ENCODE measurements at places on chromosomes 5 and 9.

GRCh38 chr5:139651043-139651834, 3.1 kb downstream of the CXXC5 start:
- H3K4me1 ChIP-seq, result peaks cover 100% of the 10 kb centered on the region
- H3K27me3 ChIP-seq, result peaks cover 6% of the 10 kb centered on the region
- DNase-seq, result peak; percentile 81

DNA sequence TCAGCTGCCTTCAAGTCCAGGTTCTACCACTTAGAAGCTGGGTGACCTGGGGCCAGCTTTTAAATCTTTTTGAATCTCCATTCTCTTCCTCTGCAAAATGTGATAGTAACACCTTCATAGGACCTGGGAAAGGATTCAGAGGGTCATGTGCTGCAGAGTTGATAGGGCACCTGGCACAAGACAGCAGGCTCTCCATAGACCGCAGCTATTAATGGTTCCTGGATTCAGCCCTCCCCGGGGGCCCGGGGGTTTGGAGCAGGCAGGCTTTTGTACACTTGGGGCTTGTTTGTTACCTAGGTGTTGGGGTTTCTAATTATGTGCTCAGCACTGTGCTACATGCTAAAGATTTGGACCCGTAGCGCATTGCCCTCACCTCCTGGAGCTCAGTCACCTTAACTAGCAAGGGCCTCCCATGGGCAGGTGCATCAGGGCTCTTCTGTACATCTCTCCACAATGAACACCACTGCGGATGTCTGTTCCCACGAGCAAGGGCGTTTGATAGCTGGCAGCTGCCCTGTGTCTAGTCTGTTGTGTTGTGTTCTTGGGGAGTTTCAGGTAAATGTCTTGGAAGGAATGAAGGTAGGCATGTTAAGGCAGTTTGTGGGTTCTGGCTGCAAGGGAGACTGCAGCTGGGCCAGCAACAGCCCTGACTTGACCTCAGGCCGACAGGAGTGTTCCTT, 12.1 kb downstream of the PRRC2B start:
- no peaks in the 10 kb centered on the region for H3K27me3 ChIP-seq
- H3K36me3 ChIP-seq, result no peaks in the 10 kb centered on the region
- peaks cover 100% of the 10 kb centered on the region for H3K4me1 ChIP-seq
- H3K27ac ChIP-seq, result peak overlapping the region; percentile 76

DNA sequence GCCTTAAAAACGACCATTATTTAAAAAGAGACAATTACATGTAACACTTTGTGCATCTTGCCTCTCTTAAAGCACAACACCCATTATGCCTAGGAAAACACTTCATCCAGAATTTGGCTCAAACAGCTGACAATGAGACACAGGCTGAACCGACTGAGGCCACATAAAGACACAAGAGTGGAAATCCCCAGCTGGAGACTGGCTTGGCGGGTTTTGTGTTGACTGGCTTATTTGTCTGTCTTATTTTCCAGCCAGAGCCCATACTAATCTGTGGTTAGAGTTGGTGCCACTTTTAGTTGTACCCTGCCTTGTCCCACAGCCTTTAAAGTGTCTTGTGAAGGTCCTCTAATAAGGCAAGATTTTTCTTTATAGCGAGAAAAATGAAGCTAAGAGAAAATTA, 21.2 kb downstream of the TRIM14 start:
- no peak for DNase-seq
- no peak overlapping the region for H3K4me3 ChIP-seq
- no peaks in the 10 kb centered on the region for H3K27me3 ChIP-seq
- no peak overlapping the region for H3K27ac ChIP-seq
- H3K4me1 ChIP-seq, result peaks cover 42% of the 10 kb centered on the region
- H3K36me3 ChIP-seq, result no peaks in the 10 kb centered on the region

DNA sequence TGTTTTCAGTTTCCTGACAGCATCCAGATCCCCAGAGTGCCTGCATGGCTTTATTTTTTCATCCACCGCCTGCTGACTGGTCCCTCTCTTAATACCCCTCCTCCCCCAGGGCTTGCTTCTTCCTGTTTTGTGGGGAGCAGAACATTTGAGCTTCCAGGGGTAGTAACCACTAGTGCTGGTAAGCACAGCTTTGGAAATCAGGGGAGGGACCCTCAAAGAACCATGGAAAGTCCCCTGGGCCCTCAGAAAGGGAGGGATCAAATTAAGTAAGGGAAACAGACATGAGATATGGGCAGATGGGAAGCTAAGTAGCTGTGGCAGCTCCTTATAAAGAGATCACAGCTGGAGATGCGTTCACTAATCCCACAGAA, 26.8 kb downstream of the GRIA1 start:
- no peaks in the 10 kb centered on the region for H3K36me3 ChIP-seq
- DNase-seq, result no peak
- peak overlapping the region; percentile 15 for H3K27ac ChIP-seq
- no peak overlapping the region for H3K4me3 ChIP-seq

GRCh38 chr5:14349029-14349428, 205.9 kb downstream of the TRIO start:
- peaks cover 30% of the 10 kb centered on the region for H3K4me1 ChIP-seq
- H3K4me3 ChIP-seq, result no peak overlapping the region
- H3K27ac ChIP-seq, result no peak overlapping the region
- no peaks in the 10 kb centered on the region for H3K27me3 ChIP-seq
- H3K36me3 ChIP-seq, result peaks cover 69% of the 10 kb centered on the region

- no peak overlapping the region for H3K27ac ChIP-seq
- H3K4me1 ChIP-seq, result no peaks in the 10 kb centered on the region
- DNase-seq, result no peak
- H3K4me3 ChIP-seq, result no peak overlapping the region
Observed at GRCh38 chr5:125083981-125084380, 337.5 kb upstream of the ZNF608 start.

- no peak overlapping the region for H3K27ac ChIP-seq
- H3K4me3 ChIP-seq, result no peak overlapping the region
- peaks cover 17% of the 10 kb centered on the region for H3K4me1 ChIP-seq
- no peak for DNase-seq
Observed at GRCh38 chr5:36728697-36729543, 122.5 kb downstream of the SLC1A3 start.

DNA sequence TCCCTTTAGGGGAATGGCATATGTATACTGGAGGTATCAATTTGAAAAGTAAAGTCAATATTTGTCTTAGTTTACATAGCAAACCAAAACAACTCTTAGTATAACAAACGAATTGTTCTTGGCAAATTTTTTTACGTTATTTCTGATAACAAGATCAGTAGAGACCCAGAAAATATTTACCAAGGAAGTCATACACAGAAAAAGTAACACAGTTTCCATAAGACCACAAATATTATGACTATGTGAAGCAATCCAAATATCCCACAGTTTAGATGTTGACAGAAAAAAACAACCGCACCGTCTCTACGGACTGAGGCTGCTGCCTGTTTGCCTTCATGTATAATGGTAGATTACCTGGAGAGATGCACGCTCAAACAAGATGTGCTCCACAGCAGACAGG, 46.5 kb upstream of the DAPK1 start:
- H3K4me3 ChIP-seq, result no peak overlapping the region
- no peak for DNase-seq
- H3K27ac ChIP-seq, result no peak overlapping the region
- H3K27me3 ChIP-seq, result no peaks in the 10 kb centered on the region

DNA sequence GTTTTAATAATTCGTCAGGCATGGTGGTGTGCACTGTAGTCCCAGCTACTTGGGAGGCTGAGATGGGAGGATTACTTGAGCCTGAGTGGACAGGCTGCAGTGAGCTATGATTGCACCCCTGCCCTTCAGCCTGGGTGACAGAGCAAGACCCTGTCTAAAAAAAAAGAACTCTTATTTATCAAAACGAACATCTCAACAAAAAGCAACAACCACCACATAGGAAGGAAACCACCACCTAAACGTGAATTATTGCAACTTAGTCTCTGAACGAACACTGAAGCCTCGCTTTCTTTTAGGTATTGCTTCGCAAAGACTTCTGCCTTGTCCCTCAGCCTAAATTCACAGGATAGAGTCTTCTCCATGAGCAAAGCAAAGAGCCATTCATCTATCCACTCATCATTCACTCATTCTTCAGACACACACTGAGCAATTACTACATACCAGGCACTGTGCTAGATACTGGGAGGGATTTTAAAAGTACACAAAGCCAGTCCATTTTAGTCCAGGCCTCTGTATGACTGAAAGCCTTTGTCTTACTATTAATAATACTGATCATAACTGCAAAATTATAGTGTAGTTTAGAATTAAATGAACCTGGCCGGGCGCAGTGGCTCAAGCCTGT, 57.4 kb downstream of the THBS4 start:
- DNase-seq, result no peak
- H3K36me3 ChIP-seq, result no peaks in the 10 kb centered on the region
- no peak overlapping the region for H3K27ac ChIP-seq
- H3K27me3 ChIP-seq, result no peaks in the 10 kb centered on the region

GRCh38 chr9:31590091-31590490, 794.4 kb upstream of the ACO1 start:
- no peaks in the 10 kb centered on the region for H3K36me3 ChIP-seq
- no peak overlapping the region for H3K27ac ChIP-seq
- DNase-seq, result no peak
- H3K4me1 ChIP-seq, result no peaks in the 10 kb centered on the region
- H3K27me3 ChIP-seq, result no peaks in the 10 kb centered on the region

Measured in spleen (tissue), 13 donors.